Fibroblast of lung (primary cell): ENCODE measurements at places on chromosomes 7 and 10. TPM values are rescaled to one million over a fixed set of nuclear protein-coding genes. Genes with fewer than 3 reads are reported as not detected.

Gene ERVW-1
- total RNA-seq = not detected in 2 replicates

- peak; percentile 89 for DNase-seq
These were observed 222.9 kb upstream of the CELF2 start for GRCh38 chr10:10794791-10795191.

GRCh38 chr10:75462865-75463264, 31.4 kb downstream of the LRMDA start:
- DNase-seq = no peak

Gene PRPS1L1
- not detected in 2 replicates for total RNA-seq

Gene GPRIN2
- total RNA-seq = not detected in 2 replicates

GRCh38 chr7:16007911-16008310, 321.4 kb upstream of the MEOX2 start:
- DNase-seq = peak; percentile 7

DNA sequence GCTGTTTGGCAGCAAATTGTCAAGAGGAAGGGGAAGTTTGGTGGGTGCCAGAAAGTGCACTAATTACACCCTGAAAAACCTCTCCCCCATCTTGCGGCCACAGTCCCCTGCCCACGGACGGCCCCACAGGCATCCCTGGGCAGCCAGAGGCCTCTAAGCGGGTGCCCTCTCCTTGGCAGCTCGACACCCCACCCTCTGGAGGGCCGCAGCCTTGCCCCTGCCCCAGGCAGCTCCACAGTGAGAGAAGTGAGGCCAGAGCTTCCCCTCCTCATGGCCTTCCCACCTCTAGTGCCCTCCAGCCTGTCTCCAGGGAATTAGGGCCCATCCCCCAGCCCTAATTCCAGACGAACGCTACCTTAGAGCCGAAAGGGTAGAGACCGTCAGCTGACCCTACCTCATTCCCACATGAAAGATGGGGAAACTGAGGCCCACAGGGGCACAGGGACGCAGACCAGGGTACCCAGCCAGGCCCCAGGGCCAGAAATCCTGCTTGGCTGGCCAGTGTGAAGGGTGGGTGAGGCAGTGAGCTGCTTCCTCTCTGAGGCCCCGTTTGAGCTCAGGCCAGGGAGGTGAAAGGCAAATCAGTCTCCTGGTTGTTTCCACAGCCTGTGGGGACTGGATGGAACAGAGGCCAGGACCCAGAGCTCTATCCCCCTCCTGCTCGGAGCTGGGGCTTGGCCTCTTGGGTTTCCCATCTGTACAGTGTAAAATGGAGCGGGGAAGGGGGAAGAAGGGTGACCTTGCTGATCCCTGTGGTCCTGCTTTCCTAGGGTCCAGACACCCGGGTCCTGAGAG, 10.0 kb downstream of the ZCCHC24 start:
- no peak for DNase-seq

Gene OR2A7
- 0.26 and 0.50 TPM in 2 replicates for total RNA-seq

Gene FAM13C
- 3.9 and 5.9 TPM in 2 replicates for total RNA-seq

GRCh38 chr10:35112571-35112970, 14.1 kb upstream of the CREM start:
- DNase-seq = no peak

Gene NOS3
- total RNA-seq = 0.50 and 0.77 TPM in 2 replicates

DNA sequence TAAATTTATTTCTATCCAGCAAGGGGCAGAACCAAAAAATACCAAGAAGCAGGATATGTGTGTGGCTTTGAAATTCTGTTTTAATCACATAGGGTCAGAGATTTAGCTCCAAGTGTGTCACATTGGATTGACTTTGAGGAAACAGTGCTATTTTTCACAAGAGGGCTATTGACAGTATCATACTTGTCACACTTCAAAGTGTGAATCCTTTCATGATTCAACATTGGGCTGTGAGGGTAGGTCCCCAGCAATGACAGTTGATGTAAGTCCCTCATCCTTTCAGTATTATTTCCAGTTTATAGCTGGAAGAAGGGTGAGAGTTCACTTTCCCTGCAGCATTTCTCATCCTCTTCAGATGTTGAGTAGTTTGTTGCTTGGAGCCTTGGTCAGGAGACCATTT, 7.4 kb downstream of the CCNY start:
- DNase-seq = no peak

- DNase-seq = no peak
These were observed 8.4 kb downstream of the ZNF277 start for GRCh38 chr7:112214883-112215282.

DNA sequence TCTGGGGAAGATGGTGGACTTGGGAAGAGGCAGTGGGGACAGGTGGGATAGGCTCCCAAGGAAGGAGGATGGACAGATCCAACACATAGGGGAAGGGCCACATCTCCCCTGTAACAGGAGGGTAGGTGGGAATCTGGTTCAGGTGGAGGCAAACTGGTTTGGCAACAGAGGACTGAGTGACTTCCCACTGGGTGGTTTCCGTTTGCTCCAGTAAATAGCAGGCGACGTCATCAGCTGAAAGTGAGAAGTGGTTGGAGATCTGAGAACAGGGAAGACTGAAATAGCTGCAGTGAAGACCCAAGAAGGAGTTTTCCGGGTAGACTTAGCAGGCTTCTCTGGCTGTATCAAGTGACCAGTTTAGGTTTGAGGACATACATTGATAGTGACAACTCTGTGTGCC, 504.4 kb downstream of the GALNT17 start:
- DNase-seq = no peak

Gene USP6NL
- 8.7 and 8.9 TPM in 2 replicates for total RNA-seq

DNA sequence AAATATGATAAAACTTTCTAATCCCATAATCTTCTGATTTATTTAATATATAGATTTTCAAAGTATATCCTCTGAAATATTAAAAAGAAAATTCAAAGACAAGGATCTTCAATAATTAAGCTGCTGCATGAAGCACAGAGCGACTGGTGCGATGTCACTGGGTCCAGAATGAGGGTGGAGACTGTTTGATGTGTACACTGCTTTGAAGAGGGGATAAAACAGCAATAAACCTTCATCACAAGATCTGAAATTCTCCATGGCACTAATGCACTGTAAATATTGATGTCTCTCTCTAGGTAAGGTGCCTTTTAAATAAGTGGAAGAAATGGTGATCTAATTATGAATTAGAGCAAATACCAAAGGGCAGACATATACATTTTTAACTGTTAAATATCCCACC, 337.8 kb downstream of the PARD3 start:
- no peak for DNase-seq

Gene TMEM213
- not detected in 2 replicates for total RNA-seq

- DNase-seq = no peak
These were observed 757.7 kb downstream of the GRM8 start for GRCh38 chr7:126495001-126495400.

Gene FGF8
- not detected in 2 replicates for total RNA-seq

Gene MINDY4
- 4.1 and 6.1 TPM in 2 replicates for total RNA-seq

- DNase-seq = no peak
These were observed 408.3 kb upstream of the C7orf33 start for GRCh38 chr7:148182264-148182663.

DNA sequence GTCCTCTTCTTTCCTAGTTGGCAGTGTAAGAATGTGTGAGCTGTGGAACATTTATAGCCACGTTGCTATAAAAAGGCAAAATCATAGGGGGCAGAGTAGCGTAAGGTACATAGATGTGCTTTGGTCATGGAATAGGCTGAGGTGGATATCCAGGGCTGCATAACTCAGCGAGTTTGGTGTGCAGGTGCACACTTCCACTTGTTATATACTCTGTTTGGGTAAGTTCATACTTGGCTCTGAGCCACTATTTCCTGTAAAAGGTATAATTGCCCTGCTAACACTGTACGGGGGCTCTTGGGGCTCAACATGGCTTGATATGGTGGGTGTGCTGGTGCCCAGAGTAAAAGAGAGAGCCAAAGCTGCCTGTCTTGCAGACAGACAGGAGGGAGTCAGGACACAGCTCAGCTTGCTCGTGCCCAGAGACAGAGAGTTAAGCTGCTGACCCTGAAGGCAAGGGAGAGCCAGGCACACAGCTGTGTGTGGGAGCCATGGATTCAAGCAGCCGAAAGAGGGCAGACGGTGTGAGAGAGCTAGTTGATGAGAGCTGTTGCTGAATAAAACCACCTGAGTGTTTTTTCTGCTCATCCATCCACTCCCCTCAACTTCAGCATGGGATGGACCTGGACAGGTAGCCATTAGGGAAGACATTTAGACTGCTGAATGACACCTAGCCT, 126.7 kb downstream of the DKK1 start:
- DNase-seq = no peak

GRCh38 chr10:46006219-46006618, 24.2 kb downstream of the NCOA4 start:
- peak; percentile 63 for DNase-seq

DNA sequence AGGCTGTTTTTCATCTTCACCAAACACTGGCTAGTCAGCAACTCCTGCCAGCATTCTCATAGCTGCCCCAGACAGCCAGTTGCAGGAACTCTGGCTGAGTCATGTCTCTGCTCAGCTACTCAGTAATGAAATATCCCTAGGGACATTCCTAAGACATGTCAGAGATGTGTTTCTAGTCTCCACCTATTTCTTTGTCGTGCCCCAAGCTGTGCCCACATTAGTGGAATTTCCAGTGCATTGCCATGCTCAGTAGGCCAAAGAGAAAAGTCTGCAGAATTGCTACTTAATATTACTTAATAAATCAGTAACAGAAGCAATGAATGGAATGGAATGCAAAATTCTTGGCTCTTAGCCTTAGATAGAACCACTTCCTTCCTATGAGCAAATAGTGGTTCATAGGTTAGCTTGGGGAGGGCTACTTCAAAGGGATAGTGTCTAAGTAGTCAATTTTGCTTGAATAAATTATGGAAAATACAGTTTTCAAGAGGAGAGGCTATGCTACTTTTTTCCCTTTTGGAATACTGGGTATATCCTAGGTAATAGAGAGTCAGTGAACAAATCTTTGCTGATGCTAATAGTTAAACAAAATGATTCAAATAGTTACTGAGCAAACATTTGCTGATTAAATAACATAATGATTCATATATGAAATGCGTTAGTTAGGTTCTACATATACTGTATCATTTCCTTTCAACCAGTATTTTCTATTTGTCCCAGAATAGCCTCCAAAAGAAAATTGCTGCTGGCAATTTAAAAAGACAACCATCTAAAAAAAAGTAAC, 23.6 kb upstream of the SEMA3C start:
- peak; percentile 99 for DNase-seq
